Suppressor macrophage treated with lipopolysaccharide for 4 hours (primary cell): ENCODE measurements at places on chromosomes 7 and 10.

DNA sequence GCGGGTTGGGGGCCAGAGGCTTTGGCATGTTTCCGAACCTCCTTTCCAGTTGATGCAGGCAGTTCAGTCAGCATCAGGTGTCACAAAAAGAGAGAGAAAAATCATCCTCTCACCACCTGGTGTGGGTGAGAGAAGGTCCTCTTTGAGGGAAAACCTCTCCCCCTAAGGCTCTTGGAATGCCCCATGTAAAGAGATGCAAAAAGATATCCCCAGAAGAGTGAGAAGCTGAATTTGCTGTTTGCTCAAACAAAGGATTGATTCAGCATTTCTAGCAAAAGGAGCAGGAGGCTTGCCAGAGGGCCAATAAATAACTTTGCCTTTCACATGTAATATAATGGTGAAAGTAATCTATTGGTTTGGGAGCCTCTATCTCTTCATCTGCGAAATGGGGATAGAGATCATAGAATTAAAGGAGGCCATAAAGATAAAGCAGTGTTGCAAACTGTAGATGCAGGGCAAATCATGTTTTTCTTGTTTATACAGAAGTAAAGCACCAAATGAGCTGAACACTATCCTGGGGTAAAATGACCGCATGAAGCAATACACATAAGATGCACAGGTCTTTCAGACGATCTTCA is 425.9 kb downstream of the LRMDA start:
- DNase-seq: no peak

DNA sequence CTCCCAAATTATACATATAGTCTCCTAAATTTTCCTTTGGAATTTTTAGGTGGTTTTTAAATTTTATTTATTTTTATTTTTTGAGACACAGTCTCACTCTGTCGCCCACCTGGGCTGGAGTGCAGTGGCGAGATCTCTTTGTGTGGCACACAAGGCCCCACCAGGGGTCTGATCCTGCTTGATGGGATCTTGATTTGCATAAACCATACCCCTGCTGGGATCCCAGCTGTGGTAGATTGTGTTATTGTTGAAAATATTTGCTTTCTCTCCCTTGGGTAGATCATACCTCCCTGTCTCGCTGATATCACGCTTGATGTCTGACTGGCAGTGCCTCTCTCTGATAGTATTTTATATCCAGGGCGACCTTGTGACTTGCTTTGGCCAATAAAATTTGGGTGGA is 5.6 kb upstream of the MUC3A start:
- no peak for DNase-seq

- DNase-seq: no peak
Observed at GRCh38 chr10:132407243-132407746, 10.3 kb downstream of the PWWP2B start.

GRCh38 chr10:112811741-112812551 is 138.1 kb upstream of the TCF7L2 start:
- DNase-seq: no peak

- no peak for DNase-seq
Observed at GRCh38 chr7:26668821-26669220, 195.6 kb downstream of the SKAP2 start.

- no peak for DNase-seq
Observed at GRCh38 chr10:28623483-28623882, 53.8 kb upstream of the BAMBI start.
